Mesothelial cell of epicardium (in vitro differentiated cells): ENCODE measurements at places on chromosomes 11 and 22. TPM values are rescaled to one million over a fixed set of nuclear protein-coding genes. Genes with fewer than 3 reads are reported as not detected.

DNA sequence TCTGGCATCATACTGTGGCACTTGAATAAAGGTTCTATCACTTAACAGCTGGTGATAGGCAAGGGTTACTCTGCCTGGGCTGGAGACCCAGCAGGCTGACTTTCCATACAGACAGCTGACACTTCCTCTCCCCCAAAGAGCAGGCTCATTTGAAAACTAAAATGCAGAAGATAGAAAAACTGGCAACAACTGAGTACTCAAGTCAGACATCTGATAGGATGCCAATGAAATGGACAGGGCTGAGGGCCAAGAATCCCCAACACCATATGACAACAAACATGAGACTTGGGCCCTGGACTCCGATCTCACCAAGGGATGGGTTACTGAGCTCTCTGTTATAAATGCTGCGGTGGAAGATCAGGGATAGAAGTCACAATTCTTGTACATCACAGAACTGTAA, 237.2 kb downstream of the LRRC4C start:
- peaks cover 5% of the 10 kb centered on the region for H3K4me1 ChIP-seq
- no peaks in the 10 kb centered on the region for H3K36me3 ChIP-seq
- peaks cover 2% of the 10 kb centered on the region for H3K27me3 ChIP-seq
- H3K27ac ChIP-seq, result no peak overlapping the region
- DNase-seq, result no peak

- no peak overlapping the region for H3K27ac ChIP-seq
- H3K4me1 ChIP-seq, result no peaks in the 10 kb centered on the region
- H3K27me3 ChIP-seq, result no peaks in the 10 kb centered on the region
- peaks cover 4% of the 10 kb centered on the region for H3K36me3 ChIP-seq
- H3K4me3 ChIP-seq, result no peak overlapping the region
- no peak for DNase-seq
Observed at GRCh38 chr11:70174547-70175235, 28.4 kb upstream of the FADD start.

DNA sequence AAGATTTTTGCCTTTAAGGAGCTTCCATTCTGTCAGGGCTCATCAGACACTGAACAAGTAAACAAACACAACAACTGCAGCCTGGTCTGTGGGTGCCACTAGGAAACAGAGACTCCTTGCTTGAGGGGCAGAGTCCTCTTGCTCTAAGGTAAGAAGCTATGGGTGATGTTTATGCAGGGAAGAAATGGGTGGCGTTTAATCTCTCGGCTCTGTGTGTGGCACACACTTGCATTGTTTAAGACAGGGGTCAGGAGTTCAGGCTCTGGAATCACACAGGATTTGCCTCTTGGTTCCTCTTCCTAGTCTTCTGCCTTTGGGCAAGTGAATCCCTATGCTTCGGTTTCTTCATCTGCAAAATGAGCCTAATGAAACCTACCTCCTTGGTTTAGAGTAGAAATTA, 90.3 kb downstream of the PRR5L start:
- no peaks in the 10 kb centered on the region for H3K4me1 ChIP-seq
- H3K27ac ChIP-seq, result no peak overlapping the region
- no peaks in the 10 kb centered on the region for H3K27me3 ChIP-seq

- H3K4me1 ChIP-seq, result peaks cover 3% of the 10 kb centered on the region
- H3K36me3 ChIP-seq, result peaks cover 28% of the 10 kb centered on the region
- DNase-seq, result no peak
- no peak overlapping the region for H3K4me3 ChIP-seq
Observed at GRCh38 chr11:11864803-11865202, 23.0 kb downstream of the USP47 start.

DNA sequence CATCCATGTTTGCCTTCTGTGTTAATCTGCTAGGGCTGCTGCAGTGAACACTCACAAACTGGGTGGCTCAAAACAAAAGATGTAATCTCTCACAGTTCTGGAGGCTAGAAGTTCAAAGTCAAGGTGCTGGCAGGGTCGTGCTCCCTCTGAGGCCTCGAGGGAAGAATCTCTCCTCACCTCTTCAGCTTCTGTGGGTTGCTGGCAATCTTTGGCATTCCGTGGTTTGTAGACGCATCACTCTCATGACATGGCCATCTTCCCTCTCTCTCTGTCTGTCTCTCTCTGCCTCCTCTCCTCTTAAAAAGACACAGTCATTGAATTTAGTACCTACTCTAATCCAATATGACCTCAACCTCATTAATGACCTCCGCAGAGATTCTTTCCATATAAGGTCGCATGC, 78.8 kb downstream of the TSPAN18 start:
- peak overlapping the region; percentile 74 for H3K27ac ChIP-seq
- H3K4me3 ChIP-seq, result no peak overlapping the region
- no peaks in the 10 kb centered on the region for H3K27me3 ChIP-seq
- DNase-seq, result no peak
- H3K4me1 ChIP-seq, result peaks cover 43% of the 10 kb centered on the region

DNA sequence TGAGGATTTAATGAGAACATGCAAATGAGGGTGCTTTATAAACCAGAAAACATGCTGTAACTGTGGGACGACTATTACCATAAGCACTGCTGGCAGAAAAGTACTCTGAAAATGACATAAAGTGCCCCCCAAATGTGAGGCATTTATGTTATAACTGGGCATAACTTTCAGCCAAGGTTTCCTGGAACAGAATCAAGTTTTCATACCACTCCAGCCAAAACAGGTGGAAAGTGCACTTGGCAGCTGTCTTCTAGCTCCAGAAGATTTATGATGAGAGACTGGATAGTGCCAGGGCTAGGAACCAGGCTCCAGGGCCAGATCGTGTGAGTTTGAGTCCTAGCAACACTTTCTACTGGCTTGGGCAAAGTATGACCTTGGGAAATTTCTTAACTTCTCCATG, 339.2 kb downstream of the TENM4 start:
- H3K27ac ChIP-seq, result no peak overlapping the region
- H3K4me3 ChIP-seq, result no peak overlapping the region
- no peaks in the 10 kb centered on the region for H3K36me3 ChIP-seq
- no peaks in the 10 kb centered on the region for H3K27me3 ChIP-seq
- H3K4me1 ChIP-seq, result peaks cover 52% of the 10 kb centered on the region
- no peak for DNase-seq

DNA sequence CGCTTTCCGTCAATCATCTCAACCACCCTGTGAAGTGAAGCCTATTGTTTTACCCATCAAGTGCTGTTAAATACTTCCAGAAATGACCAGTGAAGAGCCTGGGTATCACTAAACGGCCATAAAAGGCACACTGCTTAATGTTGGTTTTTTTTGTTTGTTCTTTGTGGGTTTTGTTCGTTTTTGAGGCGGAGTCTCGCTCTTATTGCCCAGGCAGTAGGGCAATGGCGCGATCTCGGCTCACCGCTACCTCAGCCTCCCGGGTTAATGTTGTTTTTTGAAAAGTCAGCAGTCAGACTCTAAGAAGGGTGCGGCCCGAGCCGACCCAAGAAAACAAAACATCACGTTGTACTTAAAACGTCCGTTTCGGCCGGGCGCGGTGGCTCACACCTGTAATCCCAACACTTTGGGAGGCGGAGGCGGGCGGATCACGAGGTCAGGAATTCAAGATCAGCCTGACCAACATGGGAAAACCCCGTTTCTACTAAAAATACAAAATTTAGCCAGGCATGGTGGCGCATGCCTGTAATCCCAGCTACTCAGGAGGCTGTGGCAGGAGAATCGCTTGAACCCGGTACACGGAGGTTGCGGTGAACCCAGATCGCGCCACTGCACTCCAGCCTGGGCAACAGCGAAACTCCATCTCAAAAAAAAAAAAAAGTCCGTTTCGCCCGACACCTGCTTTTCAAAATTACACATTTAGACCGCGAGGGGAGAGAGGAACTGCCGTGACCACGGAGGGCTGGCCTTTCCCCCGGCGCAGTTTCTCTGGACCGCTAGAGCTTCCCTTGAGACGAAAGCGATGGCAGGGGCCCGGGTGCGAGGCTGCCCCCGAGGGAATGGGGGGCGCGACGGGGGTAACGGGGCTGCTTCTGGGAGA, 714 bp downstream of the CD59 start:
- no peaks in the 10 kb centered on the region for H3K27me3 ChIP-seq
- peak overlapping the region; percentile 86 for H3K4me3 ChIP-seq
- peaks cover 23% of the 10 kb centered on the region for H3K4me1 ChIP-seq
- H3K36me3 ChIP-seq, result peaks cover 4% of the 10 kb centered on the region
- H3K27ac ChIP-seq, result peak overlapping the region; percentile 93

- peaks cover 13% of the 10 kb centered on the region for H3K4me1 ChIP-seq
- no peaks in the 10 kb centered on the region for H3K36me3 ChIP-seq
- peak; percentile 34 for DNase-seq
- no peak overlapping the region for H3K27ac ChIP-seq
- H3K27me3 ChIP-seq, result no peaks in the 10 kb centered on the region
Observed at GRCh38 chr11:95231881-95232605, 1.0 kb upstream of the SESN3 start.

- peaks cover 68% of the 10 kb centered on the region for H3K27me3 ChIP-seq
- peak overlapping the region; percentile 29 for H3K4me3 ChIP-seq
- DNase-seq, result no peak
- no peak overlapping the region for H3K27ac ChIP-seq
- H3K36me3 ChIP-seq, result no peaks in the 10 kb centered on the region
Observed at GRCh38 chr22:35538801-35539321, 1.8 kb upstream of the RASD2 start.

DNA sequence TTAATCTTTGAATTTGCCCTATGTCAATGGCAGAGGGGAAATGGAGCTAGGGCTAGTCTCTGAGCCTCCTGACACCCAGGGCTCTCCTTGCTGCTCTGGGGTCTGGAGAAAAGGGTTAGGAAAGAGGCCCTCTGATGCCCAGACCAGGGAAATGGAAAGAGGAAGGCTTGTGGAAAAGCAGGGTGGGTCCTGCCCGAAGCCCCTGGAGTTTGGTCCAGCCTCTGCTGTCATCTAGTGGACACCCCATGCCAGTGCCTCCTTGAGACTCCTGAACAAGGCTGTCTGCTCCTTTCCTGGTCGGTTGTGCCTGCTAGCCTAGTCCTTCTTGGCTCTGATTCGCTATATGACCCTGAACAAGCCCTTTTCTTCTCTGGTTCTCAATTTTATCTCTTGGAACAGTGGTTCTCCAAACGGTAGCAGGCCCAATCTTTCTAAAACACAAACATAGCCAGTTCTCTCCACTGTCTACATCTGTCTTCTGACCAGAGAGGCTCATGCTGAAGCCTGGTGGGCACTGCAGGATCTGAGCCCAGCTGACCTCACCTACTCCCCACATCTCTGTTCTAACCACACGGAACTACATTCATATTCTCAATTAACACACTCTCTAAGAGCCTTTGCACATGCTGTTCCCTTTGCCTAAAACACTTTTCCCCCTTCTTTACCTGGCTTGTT, 8.8 kb upstream of the PLA2G3 start:
- H3K36me3 ChIP-seq, result peaks cover 5% of the 10 kb centered on the region
- H3K27me3 ChIP-seq, result no peaks in the 10 kb centered on the region
- peaks cover 22% of the 10 kb centered on the region for H3K4me1 ChIP-seq
- no peak overlapping the region for H3K27ac ChIP-seq
- H3K4me3 ChIP-seq, result no peak overlapping the region
- no peak for DNase-seq

The DRG1 gene
- 57.8 to 62.9 TPM (median 59.1 TPM) in 3 replicates for total RNA-seq

The ACRV1 gene
- 0.25 TPM in 1 of 3 replicates, not detected in the others for total RNA-seq

The ART5 gene
- total RNA-seq, result 4.5 to 6.1 TPM (median 4.9 TPM) in 3 replicates
